ENCODE measurements at places on chromosomes 7 and 10.

GRCh38 chr7:44390701-44391100, 65.3 kb upstream of the CAMK2B start:
- no peak overlapping the region for H3K4me3 ChIP-seq
- H3K27me3 ChIP-seq: no peaks in the 10 kb centered on the region
- H3K4me1 ChIP-seq: no peaks in the 10 kb centered on the region
- peaks cover 70% of the 10 kb centered on the region for H3K36me3 ChIP-seq
- no peak for DNase-seq

DNA sequence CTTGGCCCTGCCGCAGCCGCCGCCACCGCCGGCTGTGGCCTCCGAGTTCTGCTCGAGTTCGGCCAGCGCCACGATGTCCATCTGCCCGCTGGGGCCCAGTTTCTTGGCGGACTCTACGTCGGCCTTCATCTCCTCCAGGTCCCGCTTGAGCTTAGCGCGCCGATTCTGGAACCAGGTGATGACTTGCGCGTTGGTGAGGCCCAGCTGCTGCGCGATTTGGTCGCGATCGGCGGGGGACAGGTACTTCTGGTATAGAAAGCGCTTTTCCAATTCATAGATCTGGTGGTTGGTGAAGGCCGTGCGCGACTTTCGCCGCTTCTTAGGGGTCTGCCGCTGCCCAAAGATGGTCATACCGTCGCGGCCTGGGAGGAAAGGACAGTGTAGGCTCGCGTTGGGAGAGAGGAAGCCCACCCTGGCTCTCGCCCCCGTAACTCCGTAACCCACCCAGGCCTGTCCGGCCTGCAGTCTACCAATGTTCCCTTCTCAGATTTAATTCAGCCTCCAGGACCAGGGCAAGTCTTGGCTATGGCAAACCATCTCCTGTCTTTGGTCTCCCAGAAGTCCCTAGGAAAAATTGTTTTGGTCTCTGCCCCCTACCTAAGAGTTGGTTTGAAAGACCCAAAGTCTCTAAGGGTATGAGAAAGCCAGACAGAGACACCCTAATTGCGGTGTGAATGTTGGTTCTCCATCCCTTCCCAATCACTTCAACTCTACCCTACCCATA, 1.7 kb downstream of the LBX1 start:
- H3K27me3 ChIP-seq: peaks cover 18% of the 10 kb centered on the region
- H3K4me3 ChIP-seq: no peak overlapping the region
- H3K4me1 ChIP-seq: no peaks in the 10 kb centered on the region
- no peak overlapping the region for H3K27ac ChIP-seq
- no peaks in the 10 kb centered on the region for H3K36me3 ChIP-seq

- no peak overlapping the region for H3K27ac ChIP-seq
- H3K4me1 ChIP-seq: no peaks in the 10 kb centered on the region
- H3K36me3 ChIP-seq: no peaks in the 10 kb centered on the region
- no peak overlapping the region for H3K4me3 ChIP-seq
Observed at GRCh38 chr10:105062951-105063350, 421.9 kb downstream of the SORCS3 start.

DNA sequence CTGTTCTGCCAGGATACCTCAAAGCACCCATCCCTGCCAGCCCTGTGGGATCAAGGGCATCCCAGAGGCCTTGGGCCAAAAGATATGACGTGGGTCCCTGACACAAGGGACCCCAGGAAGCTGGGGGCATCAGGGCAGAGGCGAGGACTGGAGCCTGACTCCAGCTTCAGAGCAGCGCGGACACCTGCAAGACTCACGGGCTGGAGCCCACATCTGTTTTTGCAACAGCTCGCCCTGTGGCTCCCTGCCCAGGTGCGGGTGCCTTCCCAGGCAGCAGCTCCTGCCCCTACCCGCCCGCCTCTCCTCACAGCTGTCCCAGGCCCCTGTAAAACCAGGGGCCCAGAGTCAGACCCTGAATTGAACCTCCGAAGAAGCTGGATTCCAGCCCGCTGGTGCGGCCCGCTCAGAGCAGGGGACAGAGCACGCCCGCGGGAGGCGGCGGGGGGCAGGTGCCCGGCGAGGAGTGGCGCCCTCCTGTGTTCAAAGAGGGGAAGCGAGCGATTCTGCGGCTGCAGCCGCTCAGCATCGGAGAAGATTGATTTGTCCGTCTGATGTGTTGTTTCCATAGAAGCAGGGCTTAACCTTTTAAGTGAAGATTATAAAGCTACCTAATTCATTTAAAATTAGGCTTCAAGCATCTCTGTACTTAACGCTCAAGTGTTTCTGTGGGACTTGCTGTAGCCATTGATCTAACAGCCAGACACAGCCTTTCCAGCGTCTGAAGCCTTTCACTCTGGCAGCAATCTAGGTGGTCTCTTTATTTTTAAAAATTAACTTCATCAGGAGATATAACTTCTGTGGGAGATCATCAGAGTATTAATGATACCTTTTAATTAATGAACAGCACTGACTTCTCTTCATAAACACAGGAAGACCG, 88.4 kb downstream of the BEND7 start:
- no peak overlapping the region for H3K27ac ChIP-seq
- 0 out of 2 replicates have a peak, but pooled peaks cover 3% of the 10 kb centered on the region for H3K4me1 ChIP-seq
- peak; percentile 30 for DNase-seq
- no peak overlapping the region for H3K4me3 ChIP-seq
- peaks cover 53% of the 10 kb centered on the region for H3K27me3 ChIP-seq
- no peaks in the 10 kb centered on the region for H3K36me3 ChIP-seq

DNA sequence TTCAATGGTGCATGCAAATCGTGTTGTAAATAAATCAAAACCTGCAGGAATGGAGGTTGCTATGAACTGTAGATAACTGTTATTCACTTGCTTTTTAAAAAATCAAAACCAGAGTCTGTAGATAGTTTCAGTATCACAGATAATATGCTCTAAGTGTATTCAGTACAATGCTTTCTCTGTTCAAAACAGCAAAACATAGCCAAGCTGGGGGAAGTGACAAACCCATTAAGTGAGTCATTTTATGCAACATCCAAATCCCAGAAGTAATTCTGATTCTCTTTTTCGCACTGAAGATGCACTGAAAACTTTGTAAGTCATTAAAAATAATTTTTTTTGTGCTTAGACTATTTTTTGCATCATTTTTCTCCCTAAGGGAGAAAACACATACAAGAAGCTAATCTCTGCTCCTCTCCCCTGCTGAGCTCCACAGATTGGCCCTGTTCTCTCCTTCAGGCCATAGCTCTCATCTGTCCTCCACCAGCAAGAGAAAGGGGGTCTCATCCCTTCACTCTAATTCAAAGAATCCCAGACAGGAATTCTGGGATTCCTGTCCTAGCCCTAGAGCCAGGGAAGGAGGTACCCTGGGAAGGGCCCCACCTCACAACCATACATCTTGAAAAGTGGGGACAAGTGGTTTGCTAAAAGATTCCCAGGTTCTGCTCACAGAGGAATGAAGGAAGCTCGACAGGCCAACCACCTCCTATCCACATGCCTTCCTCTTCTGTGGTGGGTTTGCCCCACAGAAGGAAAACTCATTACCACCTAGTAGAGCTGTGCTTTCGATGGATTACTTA, 4.9 kb downstream of the PRTFDC1 start:
- H3K27ac ChIP-seq: no peak overlapping the region
- peaks cover 17% of the 10 kb centered on the region for H3K4me1 ChIP-seq
- no peak overlapping the region for H3K4me3 ChIP-seq
- no peak for DNase-seq
- H3K36me3 ChIP-seq: no peaks in the 10 kb centered on the region
